Kidney tubule cell (primary cell): ENCODE measurements at places on chromosomes 5 and 9.

- no peak for DNase-seq
Observed at GRCh38 chr9:124442826-124443225, 7.4 kb upstream of the ADGRD2 start.

DNA sequence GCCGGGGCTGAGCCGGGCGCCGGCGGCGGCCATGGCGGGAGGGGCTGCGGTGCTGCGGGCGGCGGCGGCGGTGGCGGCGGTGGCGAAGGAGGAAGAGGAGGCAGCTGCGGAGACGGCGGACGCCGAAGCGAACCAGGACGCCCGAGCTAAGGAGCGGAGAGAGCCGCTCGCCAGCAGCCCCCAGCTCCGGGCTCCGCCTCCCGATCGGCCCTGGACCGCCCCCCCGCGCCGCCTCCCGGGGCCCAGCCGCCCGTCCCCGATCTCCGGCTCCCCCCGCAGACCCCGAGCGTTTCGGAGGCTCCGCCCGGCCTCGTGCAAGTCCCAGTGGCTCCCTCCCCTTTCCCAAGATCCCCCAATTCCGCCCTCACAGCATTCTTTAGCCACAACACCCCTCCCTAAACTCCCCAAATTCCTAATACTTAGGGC lies at the start of gene ASTN2:
Gene ASTN2 (minus strand): TSS at position 152 of the 426 bp plus-strand sequence. CDS start 119 bp downstream, at position 33.
- peak; percentile 18 for DNase-seq

GRCh38 chr5:159777049-159777660 lies 139.1 kb upstream of the ADRA1B start:
- no peak for DNase-seq

GRCh38 chr9:130877300-130877699 lies 19.3 kb downstream of the QRFP start:
- no peak for DNase-seq

DNA sequence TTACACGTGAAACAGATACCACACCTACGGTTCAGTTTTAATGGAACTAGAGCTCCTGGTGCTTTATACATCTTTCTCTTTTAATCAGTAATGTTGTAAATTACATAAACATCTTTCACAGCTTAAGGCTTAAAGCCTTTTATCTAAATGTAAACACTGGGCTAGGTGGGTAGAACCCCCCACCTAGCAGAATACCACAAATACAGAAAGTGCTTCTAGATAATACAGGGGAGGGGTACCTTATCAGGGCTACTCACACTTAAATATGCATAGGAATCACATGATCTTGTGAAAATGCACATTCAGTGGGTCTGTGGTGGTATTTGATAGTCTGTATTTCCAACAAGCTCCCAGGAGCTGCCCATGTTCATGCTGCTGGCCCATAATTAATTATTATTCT lies 256.4 kb upstream of the TARS1 start:
- DNase-seq, result no peak

DNA sequence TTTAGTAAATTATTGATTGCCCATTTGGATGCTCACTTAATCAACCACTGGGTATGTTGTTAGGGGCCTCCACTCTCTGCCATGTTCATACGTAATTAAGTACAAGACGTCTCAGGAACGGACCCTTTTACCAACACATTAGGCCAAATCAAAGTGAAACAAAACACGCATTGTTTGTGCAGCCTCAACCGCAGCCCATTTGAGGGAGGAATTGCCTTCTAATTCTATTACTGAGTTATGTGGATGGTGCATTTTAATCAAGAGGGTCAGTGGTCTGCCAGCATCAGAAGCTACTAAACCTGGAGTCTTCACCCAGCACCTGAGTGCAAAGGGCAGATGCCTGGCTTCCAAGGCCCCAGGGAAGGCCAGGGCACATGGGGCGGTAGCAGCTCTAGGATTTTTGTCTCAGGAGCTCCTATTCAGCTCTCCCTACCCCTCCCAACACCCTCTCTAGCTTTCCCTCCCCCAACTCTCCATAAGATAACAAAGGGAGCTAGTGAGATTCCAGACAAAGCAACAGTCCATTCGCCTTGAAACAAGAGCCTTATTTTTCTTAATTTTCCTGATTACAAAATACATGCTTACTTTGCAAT lies 7.9 kb upstream of the MED27 start:
- DNase-seq, result no peak

DNA sequence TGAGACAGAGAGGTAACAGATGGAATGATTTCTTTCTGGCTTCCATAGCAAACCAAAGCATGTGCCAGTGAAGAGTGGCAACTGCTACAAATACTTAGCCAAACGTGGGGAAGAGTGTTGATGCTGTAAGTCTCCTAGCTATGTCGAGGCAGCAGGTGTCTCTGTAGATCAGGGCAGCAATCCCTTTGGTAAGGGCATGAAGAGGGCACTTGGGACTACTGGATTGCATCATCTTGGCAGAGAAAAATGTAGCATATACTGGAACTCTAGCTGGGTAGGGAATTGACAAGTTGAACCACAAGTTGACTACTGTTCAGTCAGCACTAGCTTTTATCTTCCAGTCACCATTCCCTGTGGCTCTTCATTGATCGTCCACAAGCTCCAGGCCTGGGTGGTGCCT lies 75.8 kb downstream of the GHR start:
- DNase-seq, result no peak

DNA sequence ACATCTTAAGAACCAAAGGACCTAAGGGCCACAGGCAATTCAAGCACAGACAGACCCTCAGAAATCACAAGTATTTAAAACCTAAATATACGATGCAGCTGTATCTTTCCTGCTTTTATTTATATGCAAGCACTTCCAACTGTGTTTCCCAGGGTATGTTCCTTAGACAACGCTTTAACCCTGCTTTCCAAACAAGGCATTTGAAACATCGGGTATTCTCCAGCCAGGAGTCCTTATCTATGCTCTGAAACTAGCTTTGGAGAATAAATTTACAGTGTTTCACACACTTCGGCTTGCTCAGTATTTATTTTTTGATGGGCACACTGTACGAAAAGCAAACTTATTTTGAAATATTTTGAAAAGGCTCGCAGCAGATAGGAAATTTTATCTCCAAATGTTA lies 13.5 kb downstream of the NR6A1 start:
- no peak for DNase-seq

DNA sequence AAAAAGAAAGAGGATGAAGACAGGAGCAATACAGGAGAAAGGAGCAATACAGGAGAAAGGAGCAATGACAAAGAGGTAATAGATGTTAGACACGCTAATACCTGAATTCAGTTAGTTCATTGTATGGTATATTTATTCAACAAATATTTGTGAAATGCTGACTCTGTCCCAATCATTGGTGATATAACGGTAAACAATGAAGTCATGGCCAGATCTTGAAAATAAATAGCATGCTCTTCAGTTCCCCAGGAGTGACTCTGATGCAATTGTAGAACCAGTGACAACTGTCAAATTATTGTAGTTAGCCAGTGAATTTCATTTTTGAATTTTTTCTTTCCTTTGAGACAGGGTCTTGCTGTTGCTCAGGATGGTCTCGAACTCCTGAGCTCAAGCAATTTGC lies 48.0 kb upstream of the SPINK14 start:
- no peak for DNase-seq

- peak; percentile 38 for DNase-seq
Observed at GRCh38 chr9:37936965-37937364, 33.0 kb upstream of the SLC25A51 start.

GRCh38 chr9:100087218-100087617 lies 11.6 kb downstream of the ERP44 start:
- peak; percentile 62 for DNase-seq

DNA sequence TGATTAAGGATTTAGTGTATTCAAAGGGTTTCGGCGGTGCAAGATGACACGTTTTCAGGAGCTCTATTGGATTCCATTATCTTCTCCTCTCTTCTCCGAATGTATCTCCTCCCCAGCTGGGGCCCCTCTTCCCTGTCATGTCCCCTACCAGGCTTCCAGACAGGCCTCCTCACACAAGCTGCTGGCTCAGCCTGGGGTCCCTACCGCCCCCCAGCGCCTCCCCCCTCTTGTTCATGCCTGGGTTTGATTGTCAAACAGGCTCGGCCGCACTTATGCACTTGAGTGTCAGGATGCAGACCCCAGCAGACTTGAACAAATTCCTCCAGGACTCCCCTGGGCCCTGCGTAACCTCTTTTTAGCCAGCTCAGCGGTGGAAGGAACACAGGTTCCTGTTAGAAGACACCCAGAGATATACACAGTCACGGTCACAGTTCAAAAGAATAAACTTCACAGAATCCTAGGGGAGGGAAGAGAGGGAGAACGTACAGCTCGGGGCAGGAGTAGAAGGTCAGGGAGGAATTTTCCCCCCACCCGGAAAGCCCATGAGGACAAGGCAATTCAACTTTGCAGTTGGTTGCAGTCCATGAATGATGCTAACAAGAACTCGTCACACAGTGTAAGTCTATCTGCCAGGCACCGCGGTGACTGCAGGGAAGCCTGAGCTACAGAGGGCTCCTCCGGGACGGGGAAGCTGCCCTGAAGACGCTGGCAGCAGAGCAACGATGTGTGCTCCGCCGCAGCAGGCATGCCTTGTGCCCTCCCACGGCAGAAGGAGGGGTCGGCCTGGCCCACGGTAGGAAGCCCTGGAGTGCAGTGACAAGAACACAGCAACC lies 560.0 kb downstream of the BNC2 start:
- no peak for DNase-seq

GRCh38 chr5:10338686-10339057 lies 14.8 kb upstream of the MARCHF6 start:
- DNase-seq, result no peak

DNA sequence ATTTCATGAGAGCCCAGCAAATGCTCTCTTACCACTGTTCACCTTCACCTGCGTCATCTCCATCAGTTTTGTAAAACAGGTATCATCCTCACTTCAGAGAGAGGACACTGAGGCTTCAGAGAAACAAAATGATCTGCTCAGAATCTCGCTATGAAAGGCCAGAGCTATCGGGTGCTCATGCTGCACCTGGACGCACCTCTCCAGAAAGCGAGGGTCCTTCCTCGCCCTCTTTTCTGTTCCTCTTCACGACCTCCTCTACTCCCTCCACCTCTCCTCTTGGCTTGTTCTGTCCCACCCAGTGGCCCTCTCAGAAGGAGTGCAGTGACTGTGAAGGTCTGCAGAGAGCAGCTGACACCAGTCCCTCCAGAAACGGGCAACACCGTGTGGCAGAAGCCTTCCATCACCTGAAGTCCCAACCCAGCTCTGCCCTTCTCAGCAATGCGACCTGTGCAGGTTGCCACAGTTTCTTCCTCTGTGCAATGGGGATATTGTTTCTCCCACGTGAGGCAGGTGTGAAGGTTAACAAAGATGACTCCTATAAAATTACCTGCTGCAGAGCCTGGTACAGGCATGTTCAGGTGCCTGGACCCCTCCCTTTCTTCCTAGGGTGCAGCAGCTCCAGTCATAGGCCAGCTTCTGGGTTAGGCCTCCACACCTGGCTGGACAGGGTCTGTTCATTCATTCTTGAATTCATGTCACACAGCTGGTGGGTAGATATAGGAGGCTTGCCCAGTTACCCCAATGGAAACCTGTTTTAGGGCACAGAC lies 45.3 kb upstream of the ANGPTL2 start:
- no peak for DNase-seq

GRCh38 chr5:30561771-30562170 lies 631.7 kb upstream of the CDH6 start:
- DNase-seq, result no peak

GRCh38 chr9:95962936-95963335 lies 87.4 kb downstream of the ERCC6L2 start:
- no peak for DNase-seq

GRCh38 chr5:179558932-179559283 lies 8.6 kb downstream of the RUFY1 start:
- peak; percentile 45 for DNase-seq

GRCh38 chr5:106833517-106833916 lies 837.2 kb downstream of the EFNA5 start:
- no peak for DNase-seq

- no peak for DNase-seq
Observed at GRCh38 chr9:8784838-8785237, 985.3 kb upstream of the DMAC1 start.

GRCh38 chr5:38598296-38598993 lies 42.0 kb upstream of the LIFR start:
- DNase-seq, result no peak

DNA sequence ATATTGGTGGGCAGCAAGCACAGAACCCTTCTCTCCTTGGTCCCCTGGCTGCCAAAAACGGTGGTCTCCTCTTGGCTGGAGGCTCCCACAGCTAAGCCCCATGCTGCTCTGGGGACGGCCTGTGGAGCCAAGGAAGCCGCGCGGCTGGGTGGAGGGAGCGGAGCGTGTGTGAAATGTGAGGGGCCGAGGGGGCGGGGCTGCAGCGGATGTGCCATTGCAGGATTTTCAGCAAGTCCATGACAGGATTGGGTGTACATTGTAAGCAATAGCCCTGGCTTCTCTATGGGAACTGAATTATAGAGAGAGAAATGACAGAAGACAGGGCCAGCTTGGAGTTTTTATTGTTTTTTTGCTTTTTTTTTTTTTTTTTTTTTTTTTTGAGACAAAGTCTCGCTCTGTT lies 336.5 kb downstream of the DIRAS2 start:
- no peak for DNase-seq

DNA sequence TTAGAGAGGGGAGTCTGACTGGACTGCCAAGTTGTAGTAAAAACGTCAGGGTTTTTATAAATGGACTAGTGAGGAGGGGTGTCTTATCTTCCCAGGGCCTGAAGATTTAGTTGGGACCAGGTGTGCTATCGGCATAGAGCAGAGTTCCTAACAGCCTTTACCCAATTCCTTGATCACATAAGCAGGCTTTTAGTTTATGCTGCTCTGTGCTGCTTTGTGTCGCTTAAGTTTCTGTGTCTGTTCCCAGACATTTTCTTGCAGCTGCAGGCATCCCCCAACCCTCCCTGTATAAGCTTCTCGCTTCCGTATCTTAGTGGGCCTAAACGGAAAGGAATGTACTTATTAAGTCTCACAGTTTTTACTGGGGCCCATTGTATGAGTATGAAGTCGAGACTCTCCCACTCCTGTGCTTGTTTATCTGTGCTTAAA lies 2.6 kb upstream of the SMC5 start:
- DNase-seq, result peak; percentile 83

GRCh38 chr5:149268928-149269557 lies 2.6 kb upstream of the AFAP1L1 start:
- peak; percentile 76 for DNase-seq

GRCh38 chr9:125106285-125106893 lies 36.9 kb downstream of the SCAI start:
- DNase-seq, result no peak

- DNase-seq, result no peak
Observed at GRCh38 chr5:16561660-16562059, 55.1 kb downstream of the RETREG1 start.

- peak; percentile 58 for DNase-seq
Observed at GRCh38 chr9:91207729-91208418, 153.8 kb downstream of the AUH start.
